Kidney (tissue), 22 donors: ENCODE measurements at places on chromosomes 7 and 10. TPM values are rescaled to one million over a fixed set of nuclear protein-coding genes. Genes with fewer than 3 reads are reported as not detected.

OLAH gene
- 0.50 TPM for total RNA-seq

MYOF gene
- total RNA-seq: 134 TPM

OPN1SW gene
- total RNA-seq: not detected

ADGRA1 gene
- total RNA-seq: 0.91 TPM

SYT15B gene
- 5.7 TPM for total RNA-seq

EMX2 gene
- 82.8 TPM for total RNA-seq

GPR26 gene
- total RNA-seq: not detected

GRID1 gene
- 1.4 TPM for total RNA-seq

TMEM254 gene
- 21.1 TPM for total RNA-seq

SORCS3 gene
- total RNA-seq: 1.1 TPM

NEURL1 gene
- total RNA-seq: 1.2 TPM

ZNF487 gene
- total RNA-seq: 7.1 TPM

APBB1IP gene
- 20.5 TPM for total RNA-seq

HOXA2 gene
- 2.9 TPM for total RNA-seq

SMO gene
- total RNA-seq: 13.2 TPM

HABP2 gene
- 25.6 TPM for total RNA-seq

GRCh38 chr7:150568714-150569113, 1.5 kb downstream of the GIMAP4 start:
- DNase-seq: no peak

DNA sequence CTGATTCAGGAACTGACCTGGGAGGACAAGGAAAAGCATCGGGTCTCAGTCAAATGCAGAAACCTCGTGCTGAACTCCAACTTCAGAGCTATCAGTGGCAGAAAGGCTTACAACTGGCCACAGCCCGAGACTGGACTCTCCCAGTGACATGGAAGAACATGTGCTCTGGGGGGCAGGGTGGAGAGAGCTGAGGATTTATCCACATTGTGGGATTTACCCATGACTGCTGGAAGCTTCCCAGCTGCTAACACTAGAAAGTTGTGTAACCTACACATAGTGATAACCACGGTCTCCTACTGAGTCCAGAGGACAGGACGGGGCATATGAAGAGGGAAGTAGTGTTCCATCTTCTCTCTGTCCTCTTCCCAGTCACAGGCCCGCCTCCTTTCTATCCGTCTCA, 103.4 kb downstream of the ITIH5 start:
- no peak for DNase-seq

DNA sequence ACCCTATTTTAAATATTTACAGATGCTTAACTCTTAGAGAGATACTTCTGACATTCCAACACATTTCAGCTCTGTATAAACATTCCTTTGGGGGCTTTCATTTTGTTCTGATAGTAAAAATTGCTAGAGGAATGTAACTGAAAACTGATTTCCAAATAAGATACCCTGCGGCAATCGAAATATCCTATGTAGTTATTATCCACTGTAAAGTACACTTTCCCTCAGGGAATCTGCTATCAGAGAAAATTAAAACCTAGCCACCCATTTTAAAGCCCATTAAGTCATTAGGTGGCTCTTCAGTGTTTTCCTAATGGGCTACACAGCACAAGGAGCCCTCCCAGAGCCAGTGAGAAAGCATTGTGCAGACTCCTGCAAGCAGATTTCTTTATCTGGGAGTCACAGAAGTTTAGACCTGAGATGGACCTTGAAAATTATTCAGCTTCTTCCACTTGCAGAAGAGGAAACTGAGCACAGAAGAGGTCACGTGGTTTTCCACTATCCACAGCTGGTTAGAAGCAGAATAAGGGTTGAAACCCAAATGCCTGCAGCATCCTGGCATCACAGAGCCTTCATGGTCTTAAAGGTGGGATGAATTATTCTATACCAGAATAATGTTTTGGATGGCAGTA, 12.6 kb upstream of the CPVL start:
- DNase-seq: no peak

- DNase-seq: no peak
Measured at GRCh38 chr7:112133328-112133727, 72.9 kb downstream of the DOCK4 start.

DNA sequence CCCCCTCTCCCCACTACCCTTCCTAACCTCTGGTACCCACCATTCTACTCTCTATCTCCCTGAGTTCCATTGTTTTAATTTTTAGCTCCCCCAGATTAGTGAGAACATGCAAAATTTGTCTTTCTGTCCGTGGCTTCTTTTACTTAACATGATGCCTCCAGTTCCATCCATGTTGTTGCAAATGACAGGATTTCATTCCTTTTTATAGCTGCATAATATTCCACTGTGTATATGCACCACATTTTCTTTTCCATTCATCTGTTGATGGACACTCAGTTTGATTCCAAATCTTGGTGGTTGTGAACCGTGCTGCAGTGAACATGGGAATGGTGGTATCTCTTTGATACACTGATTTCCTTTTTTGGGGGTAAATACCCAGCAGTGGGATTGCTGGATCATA, 22.0 kb downstream of the DENND10 start:
- no peak for DNase-seq

GRCh38 chr7:131364767-131365344, 37.2 kb downstream of the MKLN1 start:
- no peak for DNase-seq

DNA sequence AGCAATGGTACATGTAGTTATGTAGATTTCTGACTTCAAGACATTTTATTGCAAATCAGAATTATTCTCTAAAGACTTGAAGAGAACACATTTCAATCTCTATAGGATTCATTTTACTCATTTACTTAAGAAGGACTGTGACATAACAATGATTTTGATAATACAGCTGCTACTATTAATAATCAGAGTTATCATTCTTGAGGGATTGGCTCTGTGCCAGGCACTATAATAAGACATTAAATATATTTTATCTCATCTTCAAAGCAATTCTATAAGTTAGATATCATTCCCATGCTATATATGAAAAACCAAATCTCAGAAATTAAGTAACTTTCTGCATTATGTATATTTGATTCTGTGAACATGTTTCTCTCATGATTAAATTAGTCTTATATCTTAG, 103.7 kb upstream of the CALCR start:
- no peak for DNase-seq

GRCh38 chr10:43931308-43931930, 282.7 kb upstream of the ZNF32 start:
- no peak for DNase-seq

GRCh38 chr7:35805876-35806275, 5.0 kb downstream of the SEPTIN7 start:
- DNase-seq: no peak

DNA sequence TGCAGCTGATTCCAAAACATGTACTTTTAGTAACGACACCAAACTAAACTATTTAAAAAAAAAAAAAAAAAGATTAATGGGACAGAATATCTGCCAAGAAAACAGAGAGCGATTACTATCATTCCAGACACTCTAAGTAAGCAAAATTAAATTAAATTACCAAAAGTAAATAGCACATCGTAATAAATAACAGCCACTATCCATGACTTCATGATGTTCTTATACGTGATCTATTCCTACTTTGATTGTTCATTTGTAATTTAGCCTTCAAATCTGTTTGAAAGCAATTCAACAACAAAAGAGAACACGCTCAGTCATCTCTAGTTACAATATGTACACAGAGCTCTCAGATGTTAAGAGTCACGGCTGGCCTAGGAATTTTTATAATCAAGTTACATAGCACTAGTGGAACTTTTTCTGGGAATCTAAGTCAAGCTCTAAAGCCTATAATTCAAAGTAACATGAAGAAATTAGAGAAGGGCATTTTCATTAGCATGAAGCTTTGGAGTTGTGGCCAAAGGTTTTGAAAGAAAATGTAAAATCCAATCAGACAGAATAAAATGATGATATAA, 241.7 kb upstream of the NEBL start:
- DNase-seq: no peak

GRCh38 chr10:49356944-49357343, 38.9 kb downstream of the DRGX start:
- DNase-seq: no peak

DNA sequence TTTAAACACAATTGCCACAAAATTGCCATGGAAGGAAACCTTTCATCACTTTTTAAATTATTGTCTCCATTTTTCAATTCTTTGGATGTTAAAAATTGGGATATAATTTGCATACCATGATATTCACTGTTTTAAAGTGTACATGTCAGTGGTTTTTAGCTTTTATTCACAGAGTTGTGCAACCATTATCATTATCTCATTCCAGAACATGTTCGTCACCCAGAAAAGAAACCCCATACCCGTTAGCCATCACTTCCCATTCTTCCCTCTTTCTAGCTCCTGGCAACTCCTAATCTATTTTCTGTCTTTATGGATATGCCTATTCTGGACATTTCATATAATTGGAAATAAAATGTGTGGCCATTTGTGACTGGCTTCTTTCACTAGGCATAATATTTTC, 260.3 kb upstream of the FERD3L start:
- DNase-seq: no peak

DNA sequence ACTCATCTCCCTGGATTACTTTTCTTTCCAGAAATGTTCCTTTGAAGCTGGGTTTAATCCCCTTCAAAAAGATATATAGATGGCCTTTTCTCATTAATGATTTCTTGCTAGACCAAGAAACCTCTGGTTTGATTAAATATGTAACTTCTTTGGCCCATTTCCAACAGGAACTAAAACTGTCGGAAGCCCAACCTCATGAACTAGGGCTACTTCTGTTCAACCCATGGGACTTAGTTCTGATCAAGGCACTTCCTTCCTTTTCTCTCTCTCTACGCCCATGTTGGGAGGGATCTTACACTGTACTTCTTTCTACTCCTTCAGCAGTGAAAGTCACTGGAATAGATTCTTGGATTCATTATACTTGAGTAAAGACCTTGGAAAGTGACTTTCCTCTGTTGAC, 83.6 kb downstream of the TMEM106B start:
- DNase-seq: no peak

- peak; percentile 81 for DNase-seq
Measured at GRCh38 chr7:30252885-30253795, 31.3 kb upstream of the ZNRF2 start.

- DNase-seq: no peak
Measured at GRCh38 chr7:20834656-20835055, 48.0 kb upstream of the SP8 start.

GRCh38 chr10:63896992-63897391, 375.8 kb downstream of the REEP3 start:
- DNase-seq: no peak

DNA sequence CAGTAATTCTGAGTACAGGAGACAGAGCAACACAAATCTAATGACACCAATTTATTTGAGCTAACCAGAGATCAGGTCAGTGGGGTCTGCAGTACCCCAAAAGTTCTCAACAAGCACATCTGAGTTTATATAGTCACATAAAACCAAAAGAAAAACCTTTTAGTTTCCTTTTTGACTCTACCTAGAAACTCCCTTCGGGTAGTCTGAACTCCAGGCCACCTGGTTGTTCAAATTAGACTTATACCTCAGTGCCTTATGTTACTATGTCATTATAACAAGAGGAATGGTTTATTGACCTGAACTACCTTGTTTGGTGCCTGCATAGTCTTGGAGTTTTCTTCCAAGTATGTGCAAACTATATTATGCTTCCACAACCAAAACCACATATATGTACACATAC, 14.6 kb downstream of the ZCWPW1 start:
- no peak for DNase-seq

DNA sequence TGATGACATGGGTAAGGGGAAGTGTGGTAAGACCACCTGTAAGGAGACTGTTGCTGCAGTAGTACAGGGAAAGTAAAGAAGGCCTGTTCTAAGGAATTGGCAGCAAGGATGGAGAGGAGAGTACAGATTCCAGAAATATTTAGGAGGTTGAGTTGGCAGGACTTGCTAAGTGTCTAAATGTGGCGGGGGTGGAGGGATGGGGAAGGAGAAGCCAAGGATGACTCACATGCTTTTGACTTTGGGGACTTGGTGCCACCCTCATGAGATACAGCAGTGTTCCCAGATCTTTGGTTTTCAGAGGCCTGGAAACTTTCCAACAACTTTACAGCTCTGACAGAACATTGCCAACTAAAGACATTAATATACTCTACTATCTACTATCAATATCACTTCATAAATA, 45.4 kb downstream of the CDK6 start:
- no peak for DNase-seq

DNA sequence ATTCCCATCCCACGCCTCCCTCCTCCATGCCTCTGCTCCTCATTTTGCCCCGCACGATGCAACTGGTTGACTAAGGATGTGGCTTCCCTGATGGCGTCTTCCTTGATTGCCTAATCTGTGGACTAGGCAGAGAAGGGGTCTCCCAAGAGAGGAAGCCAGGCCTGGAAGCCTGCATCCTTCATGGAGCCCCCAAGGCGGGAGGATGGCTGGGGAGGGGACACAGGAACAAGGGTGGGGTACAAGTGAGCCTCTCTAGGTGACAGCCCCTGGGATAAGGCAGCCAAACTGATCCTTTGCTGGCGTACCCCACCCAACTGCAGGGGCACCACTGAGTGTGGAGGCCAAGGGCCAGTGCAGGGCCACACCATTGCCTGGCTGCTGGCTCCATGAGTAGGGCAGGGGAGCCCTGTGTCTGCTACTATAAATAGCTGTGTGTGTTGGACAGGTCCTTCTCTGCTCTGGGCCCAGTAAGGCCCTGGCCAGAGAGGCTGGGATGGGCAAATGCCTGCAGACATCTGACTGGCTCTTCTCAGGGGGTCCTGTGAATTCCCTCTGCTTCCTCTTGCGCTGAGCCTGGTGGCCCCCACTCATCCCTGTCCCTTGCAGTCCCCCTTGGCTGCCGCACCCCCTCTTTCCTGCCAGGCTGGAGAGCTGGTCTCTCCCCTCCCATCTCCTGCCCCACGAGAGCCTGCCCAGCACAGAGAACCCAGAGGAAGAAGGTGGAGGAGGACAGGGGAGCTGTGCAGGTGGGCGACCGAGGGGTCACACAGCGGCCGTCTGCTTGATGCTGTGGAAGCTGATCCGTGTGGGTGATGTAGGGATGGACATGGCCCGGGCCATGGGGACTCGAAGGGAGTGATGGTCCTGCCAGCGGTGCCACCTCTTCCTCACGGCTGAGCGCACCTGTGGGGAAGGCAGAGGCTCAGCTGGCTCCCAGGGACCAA, 29.3 kb downstream of the CRHR2 start:
- no peak for DNase-seq

DNA sequence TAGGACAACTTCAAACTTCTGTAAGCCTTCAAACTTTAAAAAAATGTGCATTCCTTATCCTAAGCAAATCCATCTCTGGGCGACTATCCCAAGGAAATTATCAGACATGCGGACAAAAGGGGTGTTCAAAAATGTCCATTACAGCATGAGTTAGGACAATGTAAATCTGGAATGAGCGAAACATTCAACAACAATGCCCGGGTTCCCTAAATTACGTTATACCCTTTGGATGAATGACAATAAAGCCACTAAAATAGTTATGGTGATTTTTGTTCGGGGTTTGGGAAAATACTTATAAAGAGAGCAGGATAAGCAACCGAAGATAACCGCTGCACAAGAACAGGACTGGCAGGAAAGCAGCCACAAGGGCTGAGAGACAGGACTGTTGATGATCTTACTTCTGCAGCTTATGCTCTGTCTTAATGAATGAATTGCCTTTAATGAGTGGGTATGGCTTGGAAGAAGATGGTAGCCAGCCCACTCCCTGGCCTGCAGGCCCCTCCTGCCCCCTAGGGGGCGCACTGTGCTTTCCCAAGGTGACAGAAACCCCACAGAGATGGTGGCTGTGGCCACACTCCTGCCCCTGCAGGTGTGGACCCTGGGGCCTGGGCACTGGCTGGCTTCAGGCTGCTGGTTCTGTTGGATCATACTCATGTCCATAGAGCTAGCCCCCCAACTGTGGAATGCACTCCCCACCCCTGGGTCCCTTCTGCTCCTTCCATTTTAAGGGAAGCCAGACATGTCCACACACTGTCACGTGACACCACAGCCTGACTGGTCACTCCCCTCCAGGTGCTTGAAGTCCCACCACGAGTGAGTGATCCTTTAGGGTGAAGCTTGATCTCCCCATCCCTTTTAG, 45.0 kb downstream of the ZCCHC24 start:
- no peak for DNase-seq
